ENCODE measurements at places on chromosomes 11 and 22.
A peak's percentile ranks its signal among the peaks of the same experiment; 100 is the strongest.

DNA sequence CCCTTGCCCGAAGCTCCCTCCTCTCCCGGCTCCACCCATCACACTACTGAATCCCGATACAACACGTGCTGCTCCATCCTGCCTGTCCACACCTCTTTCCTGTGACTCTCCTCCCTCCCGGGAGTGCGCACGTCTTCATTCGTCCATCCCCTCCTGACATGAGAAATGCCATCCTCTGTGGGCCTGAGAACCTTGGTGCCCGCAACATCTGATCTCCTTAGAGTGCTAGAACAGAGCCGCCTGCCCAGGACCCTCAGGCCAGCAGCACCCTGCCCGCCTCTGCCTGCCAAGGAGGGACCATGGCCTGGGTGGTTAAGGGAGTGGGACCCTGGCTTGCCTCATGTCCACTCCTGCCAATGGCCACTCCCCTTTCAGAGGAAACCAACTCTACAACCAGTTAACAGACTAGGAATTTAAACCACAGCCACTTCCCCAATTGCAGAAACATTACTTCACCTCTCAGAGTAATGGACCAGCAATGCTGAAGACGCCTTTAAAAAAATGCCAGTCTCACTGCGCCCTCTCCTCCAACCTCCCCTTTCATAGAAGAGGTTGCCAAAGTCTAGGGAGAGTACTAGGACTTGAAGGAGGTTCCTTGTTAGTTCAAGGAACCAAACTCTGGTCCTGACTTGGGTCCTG is 466.3 kb downstream of the OPCML start:
- H3K4me3 ChIP-seq = no peak overlapping the region
- no peaks in the 10 kb centered on the region for H3K27me3 ChIP-seq
- no peaks in the 10 kb centered on the region for H3K4me1 ChIP-seq
- no peak for DNase-seq
- no peak overlapping the region for H3K27ac ChIP-seq

DNA sequence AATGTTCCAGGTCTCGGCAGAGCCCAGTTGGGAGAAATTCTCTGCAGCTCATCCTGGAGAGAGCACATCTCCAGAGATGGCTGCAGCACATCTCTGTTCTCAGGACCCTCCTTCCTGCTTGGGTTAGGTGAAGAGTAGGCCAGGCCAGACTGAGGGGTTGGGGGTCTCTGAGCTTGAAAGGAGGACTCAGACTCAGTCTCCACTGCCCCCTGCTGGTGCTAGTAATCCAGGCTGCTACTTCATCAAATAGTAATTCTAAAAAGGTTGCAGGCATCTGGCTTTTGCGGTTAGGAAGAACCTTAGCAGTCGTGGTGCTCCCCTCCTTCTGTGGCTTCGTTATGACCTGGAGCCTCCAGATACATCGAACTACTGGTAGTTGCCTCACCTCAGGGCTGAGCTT is 9.7 kb downstream of the TUB start:
- no peak overlapping the region for H3K4me3 ChIP-seq
- no peaks in the 10 kb centered on the region for H3K36me3 ChIP-seq
- peak; percentile 8 for DNase-seq
- H3K27me3 ChIP-seq = no peaks in the 10 kb centered on the region

- no peak for DNase-seq
- no peaks in the 10 kb centered on the region for H3K36me3 ChIP-seq
- no peak overlapping the region for H3K4me3 ChIP-seq
- H3K27me3 ChIP-seq = no peaks in the 10 kb centered on the region
These were observed 54.9 kb downstream of the CD82 start for GRCh38 chr11:44620328-44620725.

DNA sequence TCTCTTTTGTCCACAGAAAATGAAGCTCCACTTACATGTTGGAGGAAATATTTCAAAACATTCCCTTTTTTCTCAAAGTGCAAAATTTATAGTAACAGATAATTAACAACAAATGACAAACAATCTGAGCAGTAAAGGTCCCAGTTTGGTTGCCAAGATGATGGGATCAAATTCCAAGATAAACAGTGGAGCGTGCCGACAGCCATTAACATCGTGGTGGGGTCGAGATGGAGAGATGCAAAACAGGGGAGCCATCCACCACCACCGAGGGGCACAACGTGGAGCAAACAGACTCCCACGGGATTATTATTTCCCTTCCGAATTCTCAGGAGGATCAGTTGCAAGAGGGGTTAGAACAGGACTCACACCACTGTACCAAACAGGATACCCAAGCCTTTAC is 17.2 kb downstream of the MPPED2 start:
- H3K4me3 ChIP-seq = no peak overlapping the region
- peaks cover 11% of the 10 kb centered on the region for H3K27me3 ChIP-seq
- H3K27ac ChIP-seq = no peak overlapping the region
- no peaks in the 10 kb centered on the region for H3K4me1 ChIP-seq

GRCh38 chr11:2097356-2097997 is 41.7 kb downstream of the IGF2 start:
- no peak overlapping the region for H3K27ac ChIP-seq
- H3K36me3 ChIP-seq = no peaks in the 10 kb centered on the region
- no peak for DNase-seq
- H3K4me3 ChIP-seq = no peak overlapping the region
- no peaks in the 10 kb centered on the region for H3K27me3 ChIP-seq
- peaks cover 7% of the 10 kb centered on the region for H3K4me1 ChIP-seq

Measured in HCT116 (cell line).